ENCODE measurements at places on chromosomes 5 and 9. TPM values are rescaled to one million over a fixed set of nuclear protein-coding genes. Genes with fewer than 3 reads are reported as not detected.
A peak's percentile ranks its signal among the peaks of the same experiment; 100 is the strongest.

GRCh38 chr5:95959888-95960666, 1.6 kb downstream of the ELL2 start:
- no peak for DNase-seq

GRCh38 chr5:10056228-10056760, 193.4 kb downstream of the ATPSCKMT start:
- DNase-seq = no peak

GRCh38 chr5:145848854-145849253, 13.7 kb upstream of the PRELID2 start:
- DNase-seq = no peak

DNA sequence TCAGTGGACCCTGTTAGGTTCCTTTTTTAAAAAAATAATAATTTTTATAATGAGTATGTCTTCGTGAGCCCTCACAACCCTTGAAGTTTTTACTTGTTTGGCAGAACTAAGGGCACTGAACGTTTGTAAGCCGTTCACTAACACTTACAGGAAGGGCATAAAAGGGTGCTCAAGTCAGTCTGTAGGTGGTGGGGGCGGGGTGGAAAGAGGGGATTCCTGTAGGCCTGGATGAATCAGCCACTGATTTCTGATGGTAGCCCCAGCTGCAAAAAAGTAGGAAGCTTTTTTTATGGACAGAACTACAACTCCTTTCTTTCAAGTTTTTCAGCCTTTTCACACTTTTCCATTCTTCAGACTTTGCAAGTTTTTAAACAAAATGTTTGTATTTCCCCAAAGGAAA, 35.8 kb downstream of the PIK3R1 start:
- DNase-seq = no peak

- peak; percentile 83 for DNase-seq
Measured at GRCh38 chr9:35603506-35603985, 1.5 kb upstream of the TESK1 start.

DNA sequence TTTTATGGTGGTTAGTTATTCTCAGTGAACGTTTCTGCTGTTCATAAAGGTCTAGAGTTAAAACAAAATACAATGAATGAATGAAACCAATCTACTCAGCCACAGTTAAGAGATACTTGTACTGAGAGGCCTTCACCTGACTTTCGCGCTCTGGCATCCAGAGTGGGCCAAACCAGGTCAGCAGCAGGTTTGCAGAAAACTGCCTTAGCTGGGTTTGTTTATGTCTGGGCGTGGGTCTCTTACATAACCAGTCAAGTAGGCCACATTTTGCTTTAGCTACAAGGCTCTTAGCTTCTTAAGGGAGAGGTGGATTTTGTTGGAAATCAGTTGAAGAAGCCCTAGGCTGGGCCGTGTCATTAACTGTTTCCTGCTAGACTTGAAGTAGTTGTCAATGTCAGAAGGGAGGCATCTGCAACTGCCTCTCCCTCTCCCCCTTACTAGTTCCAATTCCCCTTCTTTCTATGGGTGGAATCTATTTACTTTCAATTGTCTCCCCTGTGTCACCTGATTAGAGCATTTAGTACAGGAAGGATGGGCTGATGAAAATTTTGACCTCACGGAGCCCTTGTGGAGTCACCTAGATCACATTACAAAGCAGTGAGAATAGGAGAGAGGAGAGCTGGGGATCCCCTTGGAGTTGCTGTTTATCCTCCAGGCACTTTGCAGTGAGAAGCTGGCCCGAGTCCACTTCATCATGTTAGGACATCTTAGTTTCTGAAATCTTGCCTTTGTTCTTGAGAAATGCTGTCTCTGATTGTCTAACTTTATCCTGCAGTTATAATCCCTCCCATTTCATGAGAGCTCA, 200.5 kb downstream of the ARHGEF28 start:
- DNase-seq = no peak

EIF4E1B gene
- not detected for total RNA-seq

DNA sequence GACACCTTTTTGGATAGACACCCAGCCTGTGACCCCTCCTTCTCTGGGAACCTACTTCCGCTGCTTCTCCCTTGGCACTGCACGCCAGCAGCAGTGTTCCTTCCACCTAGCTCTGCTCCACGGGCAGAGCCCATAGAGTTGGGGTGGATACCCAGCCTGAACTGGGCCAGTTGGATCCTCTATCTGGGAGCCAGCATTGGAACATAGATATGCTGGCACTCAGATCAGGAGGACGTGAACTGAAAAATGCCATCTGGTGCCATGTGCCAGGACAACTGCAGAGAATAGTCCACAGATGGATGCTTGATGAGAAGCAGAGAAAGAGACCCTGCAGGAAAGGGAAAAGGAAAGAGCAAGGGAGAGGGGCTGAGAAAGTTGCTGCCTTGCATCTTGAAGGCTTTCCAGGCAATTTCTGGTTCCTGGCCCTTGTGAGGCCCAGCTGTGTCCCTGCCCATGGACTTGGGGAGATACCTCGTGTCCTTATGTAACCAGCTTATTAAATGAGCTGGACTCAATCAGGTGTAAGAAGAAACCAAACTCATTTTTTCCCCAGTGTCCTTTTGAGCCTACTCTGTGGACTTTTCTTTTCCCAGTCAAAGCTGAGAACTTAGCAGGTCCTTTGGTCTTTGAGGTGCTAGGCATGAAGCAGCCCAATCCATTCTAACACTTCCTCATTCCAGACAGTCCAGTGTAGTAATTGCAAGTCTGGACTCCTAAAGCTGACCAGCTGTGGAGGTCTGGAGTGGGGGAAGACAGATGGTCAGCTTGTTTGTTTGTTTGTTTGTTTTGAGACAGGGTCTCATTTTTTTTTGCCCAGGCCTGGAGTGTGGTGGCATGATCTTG, 39.1 kb downstream of the ANGPTL2 start:
- DNase-seq = no peak

FBXO10 gene
- total RNA-seq = 8.0 TPM

LCN1 gene
- total RNA-seq = not detected

- no peak for DNase-seq
Measured at GRCh38 chr9:87193151-87193550, 245.8 kb upstream of the GAS1 start.

QRFP gene
- not detected for total RNA-seq

TMEM252 gene
- total RNA-seq = not detected

GRCh38 chr9:113266174-113266573, 9.2 kb downstream of the CDC26 start:
- DNase-seq = no peak

- no peak for DNase-seq
Measured at GRCh38 chr5:87300744-87301143, 33.1 kb downstream of the RASA1 start.

- no peak for DNase-seq
Measured at GRCh38 chr5:66597183-66597757, 1.1 kb downstream of the MAST4 start.

DNA sequence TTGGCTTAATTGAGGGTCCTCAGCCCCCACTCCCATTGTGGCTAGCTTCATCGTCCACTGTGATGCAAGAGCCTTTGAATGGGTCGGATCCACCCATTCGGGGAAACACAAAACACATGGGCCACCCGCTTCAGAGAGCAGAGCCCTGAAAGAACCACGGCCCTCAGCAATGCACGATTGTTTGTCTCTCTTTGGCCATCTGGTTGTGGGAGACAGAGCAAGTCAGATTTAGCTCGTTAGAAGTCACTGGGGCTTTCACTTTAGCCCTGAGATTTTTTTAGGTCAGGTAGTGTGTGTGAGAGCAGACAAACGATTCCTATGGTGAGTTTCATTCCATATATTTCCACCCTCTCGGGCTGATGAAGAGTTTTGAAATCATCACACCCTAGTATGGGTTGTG, 12.9 kb upstream of the COL15A1 start:
- no peak for DNase-seq

TAF1L gene
- total RNA-seq = not detected

REEP2 gene
- 5.3 TPM for total RNA-seq

TMEM232 gene
- total RNA-seq = 8.1 TPM

- DNase-seq = peak; percentile 56
Measured at GRCh38 chr5:124162767-124163532, 583.5 kb downstream of the ZNF608 start.

GRCh38 chr9:81538890-81539289, 150.5 kb downstream of the TLE1 start:
- no peak for DNase-seq

PAPPA gene
- total RNA-seq = 3.3 TPM

TEX48 gene
- not detected for total RNA-seq

F12 gene
- total RNA-seq = 0.49 TPM

DNA sequence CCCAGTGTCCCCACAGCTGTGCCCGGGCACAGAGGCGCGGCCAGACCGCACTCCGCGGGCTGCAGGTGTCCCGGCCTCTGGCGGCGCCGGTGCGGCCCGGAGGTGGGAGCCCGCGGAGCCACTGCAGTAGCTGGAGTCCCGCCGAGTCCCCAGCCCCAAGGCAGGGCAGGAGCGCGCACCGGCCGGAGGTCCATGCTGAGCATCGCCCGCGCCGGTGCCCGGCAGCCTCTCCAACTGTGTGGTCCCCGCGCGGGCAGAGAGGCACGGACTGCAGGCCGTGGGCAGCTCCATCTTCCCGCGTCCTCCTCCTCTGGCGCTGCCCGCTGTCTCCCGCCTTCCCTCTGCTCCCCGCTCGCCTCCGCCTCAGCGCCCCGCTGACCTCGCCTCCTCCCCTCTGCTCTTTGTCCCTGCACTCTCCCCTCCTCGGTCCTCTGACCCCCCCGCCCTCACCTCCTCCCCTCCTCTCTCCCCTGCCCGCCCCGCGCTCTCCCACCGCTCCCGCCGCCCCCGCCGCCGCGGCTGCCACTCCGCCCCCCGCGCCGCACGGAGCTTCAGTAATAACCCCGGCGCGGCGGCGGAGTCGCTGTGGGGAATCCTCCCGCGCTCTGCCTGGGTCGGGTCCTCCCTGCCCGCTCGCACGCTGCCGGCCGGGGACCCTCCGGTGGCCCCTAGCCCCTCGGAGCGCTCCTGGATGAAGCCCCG, at the start of gene ADAMTS16:
Gene ADAMTS16 (plus strand): TSS at position 554 of the 702 bp plus-strand sequence. CDS start 138 bp downstream, at position 692.
- DNase-seq = no peak

GRCh38 chr5:81848362-81848880, 97.5 kb upstream of the SSBP2 start:
- no peak for DNase-seq

GRCh38 chr9:83707518-83707767, 315 bp downstream of the UBQLN1 start:
- no peak for DNase-seq

CAMK2A gene
- 2.5 TPM for total RNA-seq

DNA sequence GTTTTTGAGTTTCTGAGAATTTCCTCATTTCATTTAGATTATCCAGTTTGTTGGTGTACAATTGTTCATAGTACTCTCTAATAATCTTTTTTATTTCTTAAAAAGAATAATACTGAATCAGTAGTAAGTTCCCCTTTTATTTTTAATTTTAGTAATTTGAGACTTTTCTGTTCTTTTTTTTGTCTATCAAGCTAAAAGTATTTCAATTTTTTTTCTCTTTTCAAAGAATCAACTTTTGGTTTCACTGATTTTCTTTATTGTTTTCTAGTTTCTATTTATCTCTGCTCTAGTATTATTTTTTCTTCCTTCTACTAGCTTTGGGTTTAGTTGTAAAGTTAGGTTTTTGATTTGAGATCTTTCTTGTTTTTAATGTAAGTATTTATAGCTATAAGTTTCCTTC, 60.6 kb upstream of the ARL15 start:
- DNase-seq = no peak

HTR4 gene
- total RNA-seq = 0.13 TPM

DNA sequence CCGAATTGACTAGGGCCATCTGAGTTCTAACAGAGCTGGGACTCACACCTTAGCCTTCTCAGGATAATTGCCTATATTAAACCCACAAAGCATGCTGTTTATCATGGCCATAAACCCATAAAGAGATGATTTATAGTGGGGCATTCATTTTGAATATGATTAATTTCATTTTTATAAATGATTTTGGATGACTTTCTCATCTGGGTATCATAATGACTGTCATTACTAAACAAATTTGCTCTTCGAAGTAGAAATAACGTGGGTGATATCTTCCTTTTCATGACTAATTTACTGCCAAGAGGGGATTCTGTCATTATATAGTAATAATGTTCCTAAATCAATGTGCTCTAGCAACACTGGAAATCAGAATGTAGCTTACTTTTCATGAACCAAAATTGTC, 498.2 kb downstream of the CDH12 start:
- no peak for DNase-seq

DNA sequence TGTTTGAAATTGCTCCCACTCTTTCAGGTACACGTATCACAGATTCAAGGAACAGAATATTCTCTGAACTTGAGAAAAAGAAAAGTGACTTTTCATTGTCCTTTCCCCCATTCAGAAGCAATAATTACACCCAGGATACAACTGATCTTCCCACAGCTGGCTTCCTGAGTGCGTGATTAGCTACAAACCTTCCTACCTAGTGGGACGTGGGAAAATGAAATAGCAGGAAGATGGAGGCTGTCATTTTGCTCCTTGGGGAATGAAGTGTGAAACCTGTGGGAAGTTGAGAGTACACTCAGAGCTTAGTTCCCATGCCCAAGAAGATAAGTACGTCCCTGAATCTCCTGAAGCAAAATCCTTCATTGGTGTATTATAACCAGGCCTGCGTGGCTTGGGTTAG, 2.6 kb downstream of the TAS2R1 start:
- no peak for DNase-seq

PCDHB7 gene
- total RNA-seq = 5.0 TPM

DNA sequence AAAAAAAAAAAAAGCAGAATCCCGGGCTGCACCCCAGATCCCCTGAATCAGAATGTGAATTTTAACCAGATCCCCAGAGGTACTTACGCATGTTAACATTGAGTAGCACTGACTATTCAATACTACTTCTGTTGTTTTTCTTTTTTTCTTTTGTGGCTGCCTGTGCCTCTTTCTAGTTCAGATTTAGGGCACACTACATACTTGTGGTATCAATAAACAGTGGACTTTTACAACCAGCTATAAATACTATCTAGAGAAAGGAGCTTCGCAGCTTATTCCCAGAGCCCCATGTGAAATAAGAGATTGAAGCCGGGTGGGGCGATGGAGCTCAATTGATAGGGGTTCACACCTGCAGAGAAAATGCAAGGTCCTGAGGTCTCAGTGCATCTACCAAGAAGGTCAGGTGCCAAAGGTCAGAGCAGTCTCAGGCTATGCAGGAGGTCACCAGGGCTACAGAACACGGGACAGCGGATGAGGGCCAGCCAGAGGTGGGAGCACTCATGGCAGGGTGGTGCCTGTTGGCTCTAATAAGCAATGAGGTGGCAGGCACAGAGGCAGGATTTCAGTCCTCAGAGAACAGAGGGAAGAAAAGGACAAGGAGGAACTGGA, 22.3 kb downstream of the WWC1 start:
- no peak for DNase-seq

- DNase-seq = no peak
Measured at GRCh38 chr5:119954106-119954505, 324.7 kb downstream of the FAM170A start.

GRCh38 chr5:17190799-17191391, 26.5 kb upstream of the BASP1 start:
- DNase-seq = no peak

GRCh38 chr5:132470010-132470392, 20.6 kb downstream of the IRF1 start:
- peak; percentile 36 for DNase-seq

PCDHGB6 gene
- total RNA-seq = 12.4 TPM

CREB3 gene
- total RNA-seq = 28.8 TPM

GRCh38 chr5:127086589-127086988, 13.3 kb upstream of the C5orf63 start:
- DNase-seq = no peak

PAEP gene
- total RNA-seq = not detected

Measured in sciatic nerve (tissue), 2 donors.